Fibroblast of skin of right quadriceps (primary cell): ENCODE measurements at places on chromosomes 12 and 14.

- DNase-seq: peak; percentile 74
Measured at GRCh38 chr12:92597997-92598396, 104.8 kb upstream of the PLEKHG7 start.

DNA sequence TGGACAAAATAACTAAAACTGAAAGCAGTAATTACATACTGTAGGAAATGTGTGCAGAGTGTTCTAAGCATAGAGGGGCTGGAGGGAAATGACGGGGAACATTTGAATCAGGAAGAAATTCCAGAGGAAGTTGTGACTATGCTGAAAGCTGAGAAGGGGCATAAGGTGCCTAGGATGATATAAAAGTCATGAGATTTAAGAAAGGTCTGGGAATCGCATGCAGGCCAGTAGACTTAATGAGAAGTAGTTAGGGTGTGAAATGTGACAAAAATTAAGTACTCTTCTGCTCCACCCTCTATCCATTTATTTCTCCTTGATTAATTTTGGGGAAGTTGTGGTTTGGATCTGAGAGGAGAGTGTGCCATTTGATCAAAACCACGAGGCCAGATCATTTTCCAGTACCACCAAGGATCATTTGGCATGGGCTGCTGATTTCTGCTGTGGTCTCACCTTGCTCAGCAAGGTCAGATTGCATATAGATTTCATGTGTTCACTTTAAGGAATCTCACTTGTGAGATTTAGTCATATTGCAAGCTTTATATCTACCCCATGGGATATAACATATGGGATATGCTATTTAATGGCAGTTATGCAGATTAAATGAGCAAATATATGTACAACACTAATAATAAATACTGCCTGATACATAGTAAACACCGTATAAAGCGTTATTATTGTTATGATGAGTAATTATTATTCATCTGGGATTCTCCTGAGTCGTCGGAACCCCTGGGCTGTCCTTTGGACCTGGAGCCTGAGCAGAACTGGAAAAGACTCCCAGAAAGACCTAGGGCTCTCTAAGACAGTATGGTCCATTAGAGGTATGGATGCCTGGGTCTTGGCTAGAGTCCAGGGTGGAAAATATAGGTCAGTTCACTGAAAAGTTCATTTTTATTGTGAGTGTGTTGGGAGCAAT lies 72.3 kb downstream of the SRGAP1 start:
- DNase-seq: peak; percentile 64

DNA sequence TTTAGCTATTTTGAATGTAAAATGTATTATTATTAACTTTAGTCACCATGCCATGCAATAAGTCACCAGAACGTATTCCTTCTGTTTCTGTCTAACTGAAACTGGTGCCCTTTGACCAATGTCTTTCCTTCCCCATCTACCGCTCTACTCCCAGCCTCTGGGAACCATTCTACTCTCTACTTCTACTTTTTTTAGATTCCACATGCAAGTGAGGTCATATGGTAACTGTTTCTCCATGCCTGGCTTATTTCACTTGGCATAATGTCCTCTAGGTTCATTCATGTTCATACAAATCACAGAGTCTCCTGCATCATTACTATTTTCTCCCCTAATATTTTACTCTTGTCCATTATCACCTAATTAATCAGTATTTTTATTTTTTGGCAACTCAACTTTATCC lies 160.1 kb downstream of the TMX1 start:
- no peak for DNase-seq

DNA sequence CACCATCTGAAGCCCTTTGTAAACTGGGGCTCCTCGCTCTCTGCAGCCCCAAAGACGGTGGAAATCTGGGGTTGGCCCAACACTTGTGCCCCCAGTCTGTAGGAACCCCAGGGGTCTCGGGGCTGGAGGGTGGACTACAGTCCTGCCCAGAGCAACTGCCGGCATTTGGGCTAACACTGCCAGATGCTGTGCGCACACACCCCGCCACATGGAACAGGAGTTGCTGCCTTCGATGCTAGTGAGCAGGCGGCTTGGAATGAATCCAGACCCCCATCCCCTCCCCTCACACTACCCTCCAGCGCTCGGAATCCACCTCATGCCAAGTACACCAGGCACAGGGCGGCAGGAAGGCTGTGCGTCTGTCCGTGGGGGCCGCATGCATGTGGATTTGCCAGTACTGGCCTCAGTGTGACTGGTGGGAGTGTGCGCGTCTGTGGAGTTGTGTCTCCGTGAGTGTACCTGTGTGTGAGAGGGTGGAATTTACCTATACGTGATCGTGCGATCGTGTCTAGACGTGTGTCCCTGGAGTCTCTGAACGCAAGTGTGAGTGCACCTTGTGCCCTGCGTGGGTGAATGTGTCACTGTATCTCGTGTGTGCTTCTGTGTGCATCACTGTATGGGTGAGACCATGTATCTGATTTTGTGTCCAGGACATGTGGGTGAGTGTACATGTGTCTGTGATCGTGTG lies 5.1 kb downstream of the LHX5 start:
- no peak for DNase-seq

DNA sequence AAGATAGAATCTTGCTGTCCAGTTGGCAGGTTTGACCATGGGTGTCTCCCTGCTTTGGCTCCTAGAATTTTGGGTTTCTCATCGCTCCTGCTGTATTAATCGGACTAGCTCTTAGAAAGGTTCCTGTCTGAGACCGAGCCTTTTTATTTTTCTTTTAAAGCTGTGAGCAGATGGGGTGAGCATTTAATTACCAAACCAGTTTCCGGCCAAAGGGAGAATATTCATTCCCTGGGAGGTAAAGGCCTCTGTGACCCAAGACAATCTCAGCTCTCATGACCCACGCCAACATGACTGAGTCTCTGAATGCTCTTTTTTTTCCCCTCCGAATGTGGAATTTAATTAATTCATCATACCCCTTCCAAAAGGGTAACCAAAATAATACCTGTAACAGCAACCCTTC lies 464.7 kb upstream of the TMEM132C start:
- no peak for DNase-seq

DNA sequence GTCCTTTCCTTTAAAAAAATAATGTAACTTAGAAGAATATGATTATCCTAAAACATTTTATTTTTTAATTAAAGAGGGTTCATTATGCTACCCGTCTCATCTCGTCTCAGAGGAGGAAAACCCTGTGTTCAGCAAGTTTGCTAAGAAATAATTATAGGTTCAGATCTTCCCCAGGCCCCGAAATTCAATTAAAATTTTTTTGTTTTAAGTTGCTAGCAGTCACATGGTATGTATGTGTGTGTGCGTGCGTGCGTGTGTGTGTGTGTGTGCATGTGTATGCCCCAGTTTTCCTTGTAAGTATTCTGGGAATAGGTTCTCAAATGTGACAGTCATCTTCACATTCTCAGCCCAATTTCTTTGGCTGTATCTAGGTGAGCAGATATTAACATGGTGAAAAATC lies 86.6 kb upstream of the HOXC13 start:
- DNase-seq: no peak

DNA sequence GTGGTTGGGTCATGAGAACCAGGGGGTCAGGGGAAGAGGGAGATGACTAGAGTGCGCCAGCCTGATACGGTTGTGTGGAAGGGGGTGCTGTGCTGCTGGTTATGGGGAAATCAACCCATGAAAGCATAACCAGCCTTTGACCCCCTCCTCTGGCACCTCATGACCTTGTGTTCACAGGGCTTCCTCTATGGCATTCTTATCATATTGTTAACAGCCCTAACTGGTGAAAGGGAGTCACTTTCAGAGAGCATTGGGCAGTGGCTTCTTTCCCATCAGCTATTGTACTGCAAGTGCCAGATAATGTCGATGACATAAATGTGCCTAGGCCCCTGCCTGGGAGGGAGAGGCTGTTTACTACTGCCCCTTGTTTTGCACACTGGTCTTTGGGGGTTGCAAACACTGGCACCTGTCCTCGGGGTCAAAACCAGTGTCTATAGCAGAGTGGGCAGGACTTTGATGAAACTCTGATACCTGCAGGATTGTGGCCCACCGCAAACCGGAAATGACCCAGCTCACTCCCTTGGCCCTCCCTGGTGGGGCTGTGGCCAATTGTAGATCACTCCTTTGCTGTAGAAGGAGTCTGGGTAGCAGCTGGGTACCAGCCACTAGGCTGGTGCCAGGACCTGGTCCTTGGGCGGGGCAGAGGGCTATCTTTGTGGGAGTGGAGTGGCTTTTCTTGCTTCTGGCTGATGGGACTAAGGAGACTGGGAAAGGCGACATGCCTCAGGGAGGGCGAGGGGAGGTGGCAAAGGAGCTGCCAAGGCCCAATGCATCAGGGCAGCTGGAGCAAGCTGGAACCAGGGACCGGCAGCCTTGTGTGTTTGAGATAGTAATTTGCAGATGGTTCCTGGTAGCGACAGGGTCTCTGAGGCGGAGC lies 634 bp upstream of the TMEM63C start:
- DNase-seq: no peak

GRCh38 chr14:54451121-54451601 lies 10.0 kb upstream of the CNIH1 start:
- DNase-seq: no peak

GRCh38 chr14:52220924-52221811 lies 46.3 kb upstream of the PTGDR start:
- no peak for DNase-seq

GRCh38 chr14:91326514-91327249 lies 82.2 kb upstream of the GPR68 start:
- DNase-seq: no peak

DNA sequence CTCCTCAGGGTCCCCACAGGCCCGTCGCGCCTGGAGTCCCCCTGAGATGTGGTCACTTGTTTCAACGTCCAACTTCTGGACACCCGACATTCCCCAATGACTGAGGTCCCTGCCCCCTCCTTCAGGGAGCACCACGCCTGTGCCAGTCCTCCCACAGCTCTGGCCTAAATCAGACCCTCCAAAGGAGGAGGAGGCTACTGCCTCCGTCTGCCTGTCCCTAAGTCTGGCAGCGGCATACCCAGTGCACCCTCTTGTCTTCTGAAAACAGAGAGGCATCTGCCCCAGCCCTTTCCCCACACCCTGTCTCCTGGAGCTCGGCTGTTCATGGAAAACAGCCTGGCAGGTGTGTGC lies 46.2 kb downstream of the TESC start:
- DNase-seq: no peak

GRCh38 chr14:25570483-25570882 lies 520.5 kb upstream of the STXBP6 start:
- no peak for DNase-seq

- no peak for DNase-seq
Measured at GRCh38 chr12:62655666-62656151, 189.1 kb downstream of the MON2 start.

- peak; percentile 23 for DNase-seq
Measured at GRCh38 chr12:29921307-29921706, 137.6 kb upstream of the TMTC1 start.

GRCh38 chr14:51507906-51508511 lies 143.7 kb upstream of the FRMD6 start:
- DNase-seq: peak; percentile 89

DNA sequence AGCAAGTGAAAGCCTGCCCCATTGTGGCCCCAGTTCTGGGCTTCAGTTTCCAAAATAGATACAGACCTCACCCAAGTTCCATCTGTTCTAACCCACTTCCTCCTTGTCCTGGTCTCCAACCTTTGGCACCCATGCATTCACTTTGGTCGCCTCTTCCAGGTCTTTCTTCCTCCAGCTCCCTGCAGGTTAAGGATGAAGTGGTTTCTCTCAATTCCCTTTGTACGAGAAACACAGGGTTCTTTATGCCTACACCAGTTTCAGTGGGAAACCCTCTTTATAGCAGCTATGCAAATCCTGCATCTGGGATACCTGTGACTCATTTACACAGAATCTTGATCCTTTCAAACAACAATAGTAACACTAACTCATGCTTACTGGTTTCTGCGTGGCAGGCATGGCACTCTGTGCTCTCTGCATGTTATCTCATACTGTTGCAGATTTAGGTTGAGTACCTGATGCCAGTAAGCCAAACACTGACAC lies 110.6 kb upstream of the AMIGO2 start:
- DNase-seq: peak; percentile 47

DNA sequence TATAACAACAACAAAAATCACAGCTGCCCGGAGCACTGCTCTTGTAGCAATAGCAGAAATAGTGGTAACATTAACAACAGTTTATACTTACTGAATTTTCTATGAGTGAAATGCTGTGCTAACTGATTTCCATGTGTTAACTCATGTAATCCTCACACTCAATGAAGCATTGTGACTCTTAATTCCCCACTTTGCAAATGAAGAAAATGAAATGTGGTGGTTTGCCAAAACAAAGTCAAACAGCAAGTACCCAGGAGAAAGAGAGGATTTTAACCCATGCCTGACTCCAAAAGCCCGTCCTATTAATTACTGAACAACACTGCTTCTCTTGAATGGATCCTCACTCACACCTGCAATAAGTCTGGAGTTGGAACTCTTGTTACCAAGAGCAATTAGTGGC lies 123.5 kb downstream of the MED13L start:
- no peak for DNase-seq

DNA sequence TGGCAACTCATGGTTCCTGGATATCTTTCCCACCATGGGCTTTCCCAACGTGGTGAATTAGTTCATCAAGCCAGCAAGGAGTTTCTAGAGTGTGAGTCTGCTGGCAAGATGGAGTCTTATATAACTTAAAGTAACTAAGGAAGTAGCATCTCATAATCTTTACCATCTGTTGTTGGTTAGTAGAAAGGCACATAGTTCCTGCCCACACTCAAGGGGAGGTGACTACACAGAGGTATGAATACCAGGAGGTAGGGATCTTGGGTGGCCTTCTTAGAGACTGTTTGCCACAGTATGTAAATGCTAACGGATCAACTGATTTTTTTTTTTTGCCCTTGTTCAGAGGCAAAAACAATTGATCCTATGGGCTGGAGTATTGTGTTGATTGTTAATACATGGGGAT lies 446.9 kb downstream of the ATP23 start:
- peak; percentile 67 for DNase-seq

DNA sequence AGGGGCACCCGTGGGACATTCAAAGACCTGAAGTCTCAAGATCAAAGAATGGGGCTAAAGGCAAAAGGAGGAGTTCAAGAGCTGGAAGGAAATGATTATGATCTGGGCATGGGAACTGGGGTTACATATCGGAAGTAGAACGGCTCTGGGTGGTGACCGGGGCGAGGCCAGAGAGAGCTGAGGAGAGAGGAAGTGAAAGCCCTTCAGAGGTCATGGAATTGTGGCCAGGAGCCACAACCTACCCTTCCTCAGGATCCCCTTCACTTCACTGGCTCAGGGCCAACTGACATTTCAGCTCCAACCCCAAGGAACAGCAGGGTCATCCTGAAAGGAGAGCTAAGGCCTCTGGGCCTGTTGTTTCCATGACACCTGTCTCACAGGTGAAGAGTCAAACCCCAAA lies 57.8 kb downstream of the GALNT16 start:
- DNase-seq: no peak

DNA sequence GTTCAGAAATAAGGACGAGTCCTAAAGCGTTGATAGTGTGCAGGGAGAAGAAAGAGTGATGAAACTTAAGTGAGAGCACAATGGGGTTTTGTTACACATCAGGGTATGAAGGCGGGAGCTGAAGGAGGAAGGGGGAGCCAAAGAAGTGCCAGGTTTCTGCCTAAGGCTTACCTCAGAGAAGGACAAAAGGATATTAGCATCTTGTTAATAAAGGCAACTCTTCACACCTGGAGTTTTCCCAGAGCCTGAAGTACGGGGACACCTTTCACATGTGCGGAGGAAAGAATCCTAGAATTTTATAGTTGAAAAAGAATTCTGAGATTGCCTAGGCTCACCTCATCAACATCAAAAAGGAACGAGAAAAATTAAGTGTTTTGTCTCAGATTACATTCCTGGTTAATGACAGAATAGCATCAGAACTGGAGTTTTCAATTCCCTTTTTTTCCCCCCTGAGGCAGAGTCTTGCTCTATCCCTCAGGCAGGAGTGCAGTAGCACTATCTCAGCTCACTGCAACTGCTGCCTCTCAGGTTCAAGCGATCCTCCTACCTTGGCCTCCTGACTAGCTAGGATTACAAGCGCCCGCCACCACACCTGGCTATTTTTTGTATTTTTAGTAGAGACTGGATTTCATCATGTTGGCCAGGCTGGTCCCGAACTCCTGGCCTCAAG lies 2.2 kb upstream of the SAV1 start:
- DNase-seq: peak; percentile 45
